ENCODE measurements at places on chromosomes 7 and 10.

DNA sequence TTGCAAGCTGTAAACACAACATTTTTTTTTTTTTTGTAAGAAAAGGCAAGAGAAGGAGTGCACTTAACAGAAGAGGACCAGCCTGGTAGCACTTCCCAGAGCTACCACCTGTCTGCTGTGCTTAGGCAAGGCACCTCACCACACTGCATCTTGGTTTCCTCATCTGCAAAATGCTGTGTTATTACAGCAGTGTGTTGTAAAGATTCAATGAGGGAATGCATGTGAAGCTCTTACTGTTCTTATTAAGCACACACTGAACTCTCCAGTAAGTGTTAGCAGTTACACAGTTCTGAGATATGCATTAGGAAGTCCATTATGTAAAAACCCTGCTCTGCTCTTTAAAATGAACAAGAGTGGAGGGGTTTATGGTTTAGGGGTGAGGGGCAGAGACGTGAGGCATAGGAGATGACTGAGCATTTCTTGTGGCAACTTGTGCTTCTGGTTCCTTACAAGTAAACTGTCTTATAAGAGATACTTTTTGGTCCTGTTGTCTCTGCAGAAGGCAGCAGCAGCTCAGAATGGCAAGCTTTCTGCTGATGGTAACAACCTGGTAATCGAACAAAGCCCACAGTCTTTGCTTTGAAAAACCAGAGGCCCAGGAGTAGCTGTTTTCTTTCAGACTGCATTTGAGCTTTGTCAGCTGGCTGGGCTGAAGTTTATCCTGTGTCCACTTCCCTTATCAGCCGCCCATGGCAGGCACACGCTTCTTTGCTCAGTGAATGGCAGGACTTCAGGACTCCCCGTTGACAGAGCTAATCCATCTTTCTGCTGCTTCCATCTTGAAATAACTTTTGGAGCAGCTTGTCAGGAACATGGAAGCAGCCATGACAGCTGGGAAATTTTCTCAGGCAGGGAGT is 98.8 kb upstream of the BMPER start:
- no peak for DNase-seq

DNA sequence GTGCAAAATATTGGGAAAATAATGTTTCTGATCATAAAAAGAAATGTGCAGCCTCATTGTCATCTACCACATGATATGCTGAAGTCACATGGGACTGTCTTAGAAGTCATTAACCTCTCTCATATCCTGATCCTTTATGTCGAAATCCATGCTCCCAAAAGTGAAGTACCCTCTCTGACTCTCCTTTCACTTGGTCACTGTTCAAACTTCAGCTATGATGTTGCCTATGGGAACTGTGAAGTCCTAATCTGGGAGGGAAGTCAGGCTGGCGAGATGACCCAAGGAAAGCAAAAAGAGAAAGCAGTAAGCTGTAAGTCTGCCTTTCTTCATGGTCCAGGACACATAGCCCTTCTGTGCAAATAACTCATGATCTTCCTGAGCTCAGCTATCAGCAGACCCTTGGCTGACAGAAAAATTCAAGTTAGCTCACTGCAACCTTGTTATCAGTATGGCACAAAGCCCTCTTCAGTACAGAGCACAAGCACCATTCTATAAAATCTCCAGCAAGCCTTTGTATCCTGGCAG is 29.5 kb downstream of the WASL start:
- DNase-seq = no peak

DNA sequence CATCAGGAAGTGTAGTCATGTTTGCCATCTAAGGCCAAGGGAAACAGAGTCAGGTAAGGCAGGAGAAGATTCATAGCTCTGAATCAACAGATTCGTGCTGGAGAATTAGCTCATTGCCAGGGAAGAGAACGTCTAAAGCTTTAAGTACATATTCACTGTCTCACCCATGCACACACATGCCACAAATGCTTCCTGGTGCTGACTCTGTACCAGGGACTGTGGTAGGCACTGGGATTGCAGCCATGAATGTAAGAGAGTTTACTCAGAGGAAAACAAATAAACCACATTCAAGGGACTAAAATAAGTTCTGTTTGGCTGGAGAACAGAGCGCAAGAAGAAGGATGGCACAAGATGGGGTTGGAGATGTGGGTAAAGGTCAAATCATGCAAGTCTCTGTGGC is 89.8 kb upstream of the HPS1 start:
- DNase-seq = no peak

- DNase-seq = no peak
These were observed 45.1 kb downstream of the ZNF503 start for GRCh38 chr10:75356484-75356883.

DNA sequence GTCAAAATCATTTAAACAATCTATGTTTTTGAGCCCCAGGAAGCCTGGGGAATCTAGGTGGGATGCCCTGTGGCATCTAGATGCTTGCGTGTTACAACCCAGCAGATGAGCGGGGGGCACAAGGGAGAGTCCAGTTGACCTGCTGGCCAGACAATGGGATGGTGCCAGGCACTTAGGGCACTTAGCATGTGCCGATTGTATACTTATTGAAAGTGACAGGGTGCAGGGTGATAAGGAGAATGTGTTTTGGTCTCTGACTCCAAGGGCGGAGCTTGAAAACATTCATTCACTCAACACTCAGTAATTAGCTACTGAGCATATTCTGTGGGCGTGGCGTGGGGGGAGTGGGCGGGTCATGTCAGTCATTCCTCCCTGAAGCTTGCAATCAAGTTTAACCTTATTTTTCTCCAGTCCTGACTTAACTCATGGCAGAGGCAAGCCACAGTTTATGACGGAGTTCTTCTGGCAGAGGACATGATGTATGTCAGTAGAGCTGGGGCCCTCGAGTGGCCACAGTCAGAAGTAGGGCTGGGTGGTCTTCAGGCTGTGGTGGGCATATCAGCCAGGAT is 115.1 kb downstream of the PRKCQ start:
- DNase-seq = no peak

DNA sequence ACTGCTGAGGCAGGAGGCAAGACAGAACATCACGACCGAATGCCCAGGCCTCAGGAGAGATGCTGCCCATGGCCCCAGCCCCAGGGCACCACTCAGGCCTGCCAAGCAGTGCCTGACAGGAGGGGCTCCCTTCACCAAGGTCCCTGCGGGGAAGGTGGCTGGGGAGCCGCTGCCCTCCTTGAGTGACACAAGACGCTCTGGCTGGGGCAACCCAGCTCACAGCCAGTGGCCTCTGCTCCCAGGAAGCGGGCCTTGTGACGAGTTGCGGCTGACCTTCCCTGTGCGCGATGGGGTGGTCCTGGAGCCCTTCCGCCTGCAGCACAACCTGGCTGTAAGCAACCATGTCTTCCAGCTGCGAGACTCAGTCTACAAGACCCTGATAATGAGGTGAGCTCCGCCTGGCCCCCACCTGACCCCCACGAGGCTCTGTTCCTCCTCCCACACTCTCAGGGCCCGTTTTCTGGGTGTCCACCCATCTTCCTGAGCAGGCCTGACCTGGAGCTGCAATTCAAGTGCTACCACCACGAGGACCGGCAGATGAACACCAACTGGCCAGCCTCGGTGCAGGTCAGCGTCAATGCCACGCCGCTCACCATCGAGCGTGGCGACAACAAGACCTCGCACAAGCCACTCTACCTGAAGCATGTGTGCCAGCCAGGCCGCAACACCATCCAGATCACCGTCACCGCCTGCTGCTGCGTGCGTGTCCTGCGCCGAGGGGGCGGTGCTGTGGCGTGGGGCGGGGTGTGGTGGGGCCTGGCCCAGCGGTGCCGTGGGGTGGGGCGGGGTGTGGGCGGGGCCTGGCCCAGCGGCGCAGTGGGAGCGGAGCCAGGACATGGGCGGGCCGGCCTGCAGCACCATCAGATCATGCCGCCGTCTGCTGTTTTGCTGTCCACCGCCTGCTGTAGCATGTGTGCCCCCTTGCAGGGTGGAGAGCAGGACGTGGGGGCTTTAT is 12.8 kb downstream of the ZMIZ2 start:
- no peak for DNase-seq

DNA sequence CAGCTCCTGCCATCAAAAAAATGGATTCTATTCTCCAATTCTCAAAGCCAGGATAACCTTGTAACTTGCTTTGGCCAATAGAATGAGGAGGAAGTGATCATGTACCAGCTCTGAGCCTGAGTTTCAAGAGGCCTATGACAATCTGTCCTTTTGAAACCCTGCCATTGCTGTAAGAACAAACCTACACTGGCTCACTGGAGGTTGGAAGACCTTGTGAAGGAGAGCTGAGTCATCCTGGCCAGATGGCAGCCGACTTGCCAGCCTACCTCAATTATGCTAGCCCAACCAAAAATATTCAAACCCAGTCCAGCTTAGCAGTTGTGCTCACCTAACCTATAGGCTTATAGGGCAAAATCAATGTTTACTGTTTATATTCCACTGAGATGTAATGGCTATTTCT is 93.0 kb downstream of the HGF start:
- no peak for DNase-seq

DNA sequence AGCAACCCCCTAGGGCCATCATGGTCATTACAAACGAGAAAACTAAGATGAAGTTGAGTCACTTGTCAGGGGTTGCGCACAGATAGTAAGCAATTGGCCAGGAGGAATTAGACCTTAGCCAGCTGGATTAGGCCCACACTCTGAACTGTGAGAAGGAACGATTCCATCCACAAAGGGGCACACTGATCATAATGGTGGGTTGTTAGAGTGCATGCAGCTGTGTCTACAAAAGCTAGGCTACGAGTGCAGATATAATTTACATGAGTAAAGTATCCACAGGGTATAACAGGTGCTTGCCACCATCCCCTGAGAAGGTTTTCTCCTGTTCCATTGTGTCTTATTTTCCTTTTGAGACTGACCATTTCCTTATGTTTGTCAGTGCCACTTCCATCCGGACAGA is 16.6 kb upstream of the FAM170B start:
- DNase-seq = no peak

GRCh38 chr7:67505449-67505848 is 508.8 kb downstream of the TYW1 start:
- DNase-seq = no peak

DNA sequence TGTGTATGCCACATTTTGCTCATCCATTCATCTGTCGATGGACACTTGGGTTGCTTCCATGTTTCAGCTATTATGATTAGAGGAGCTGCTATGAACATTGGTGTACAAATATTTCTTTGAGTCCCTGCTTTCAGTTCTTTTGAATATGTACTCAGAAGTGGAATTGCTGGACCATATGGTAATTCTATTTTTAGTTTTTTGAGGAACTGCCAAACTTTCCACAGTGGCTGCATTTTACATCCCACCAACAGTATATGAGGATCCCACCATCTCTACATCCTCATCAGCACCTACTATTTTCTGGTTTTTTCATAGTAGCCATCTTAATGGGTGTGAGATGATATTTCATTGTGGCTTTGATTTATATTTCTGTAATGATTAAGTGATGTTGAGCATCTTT is 44.7 kb upstream of the ZMIZ2 start:
- DNase-seq = no peak

- no peak for DNase-seq
These were observed 232.2 kb upstream of the BMPER start for GRCh38 chr7:33673029-33673700.

DNA sequence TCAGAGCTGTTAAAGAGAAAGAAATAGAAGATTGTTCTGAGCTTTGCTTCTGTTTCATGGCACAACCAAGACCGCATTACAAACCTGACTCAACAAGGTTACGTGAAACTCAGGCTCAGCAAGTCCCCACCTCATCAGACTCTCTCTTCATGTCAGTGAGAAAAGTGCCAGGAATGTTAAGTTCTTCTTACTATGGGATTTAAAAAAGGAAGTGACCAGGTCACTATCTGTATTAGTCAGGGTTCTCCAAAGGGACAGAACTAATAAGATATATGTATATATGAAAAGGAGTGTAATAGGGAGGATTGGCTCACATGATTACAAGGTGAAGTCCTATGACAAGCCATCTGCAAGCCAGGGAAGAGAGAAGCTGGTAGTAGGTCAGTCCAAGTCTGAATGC is 25.4 kb upstream of the PAPSS2 start:
- no peak for DNase-seq

DNA sequence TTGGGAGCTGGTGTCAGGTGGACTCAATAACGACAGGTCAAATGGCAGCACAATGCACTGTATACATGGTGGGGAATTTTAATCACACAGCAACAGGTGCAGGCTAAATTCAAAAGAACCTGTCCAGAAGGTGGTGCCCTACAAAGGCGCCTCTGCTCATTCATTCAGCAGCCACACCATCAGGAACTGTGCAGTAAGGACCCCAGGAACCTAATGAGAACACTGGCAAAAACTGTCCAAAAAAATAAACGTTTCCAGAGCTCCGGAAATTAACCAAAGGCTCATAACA is 21.9 kb upstream of the CRYGN start:
- DNase-seq = no peak

GRCh38 chr10:3720228-3721019 is 64.6 kb downstream of the KLF6 start:
- DNase-seq = no peak

GRCh38 chr10:52481986-52482555 is 168.0 kb downstream of the DKK1 start:
- peak; percentile 39 for DNase-seq

GRCh38 chr7:111871283-111871682 is 309.0 kb upstream of the IMMP2L start:
- DNase-seq = no peak

- DNase-seq = no peak
These were observed 10.8 kb downstream of the LMOD2 start for GRCh38 chr7:123666492-123666891.

DNA sequence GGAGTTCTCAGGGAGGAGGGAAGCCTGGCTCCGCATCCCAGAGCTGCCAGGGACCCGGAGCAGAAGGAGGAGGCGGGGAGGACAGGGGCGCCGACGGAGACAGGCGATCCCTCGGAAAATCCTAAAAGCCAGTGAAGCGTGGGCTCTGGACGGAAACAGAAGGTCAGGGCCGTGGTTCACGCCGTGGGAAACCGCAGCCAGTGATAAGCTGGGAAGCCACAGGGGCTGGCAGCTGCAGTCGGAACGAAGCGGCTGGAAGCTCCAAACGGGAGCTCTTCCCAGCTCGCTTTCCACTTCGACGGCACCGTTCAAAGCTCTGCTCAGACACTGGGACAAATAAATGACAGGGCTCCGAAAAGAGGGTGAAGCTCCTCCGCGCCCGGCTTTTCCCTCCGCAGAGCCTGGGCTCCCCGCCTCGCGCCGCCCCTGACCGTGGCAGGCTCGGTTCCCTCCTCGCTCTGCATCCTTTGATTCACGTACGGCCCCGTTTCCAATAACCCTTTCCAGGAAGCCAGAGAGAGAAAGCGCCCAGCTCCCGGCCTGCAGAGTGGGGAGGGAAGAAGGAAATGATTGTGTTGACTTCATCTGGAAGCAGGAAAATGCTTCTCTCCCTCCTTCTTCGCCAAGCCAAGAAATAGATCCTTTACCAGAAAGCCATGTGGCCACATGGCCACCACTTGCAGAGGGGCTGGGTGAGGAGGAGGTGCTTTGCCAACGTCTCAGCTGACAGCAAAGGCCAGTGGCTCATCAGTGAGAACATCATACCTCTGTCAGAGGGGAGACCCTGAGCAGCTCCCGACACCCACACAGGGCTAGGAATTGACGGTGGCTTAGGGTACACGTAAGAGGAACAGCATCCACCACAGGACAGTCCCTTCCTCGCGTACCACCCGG is 57.4 kb downstream of the ADRB1 start:
- peak; percentile 84 for DNase-seq

DNA sequence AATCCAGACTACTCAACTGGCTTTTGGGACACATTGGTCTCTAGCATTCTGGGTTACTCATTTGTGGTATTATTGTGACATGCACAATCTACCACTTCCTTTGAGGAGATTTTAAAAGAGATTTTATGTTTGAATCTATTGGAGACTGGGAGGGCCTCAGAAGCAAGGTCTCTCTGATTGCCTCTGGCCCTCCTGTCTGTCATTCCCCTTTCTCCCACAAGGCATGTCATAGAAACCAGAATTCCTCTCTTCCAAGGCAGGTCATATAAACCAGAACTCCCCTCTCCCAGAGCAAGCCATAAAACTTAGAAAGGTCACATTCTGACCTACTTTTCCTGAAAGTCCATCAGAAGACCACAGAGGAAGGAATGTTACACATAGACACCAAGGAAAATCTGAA is 777.7 kb downstream of the PHTF2 start:
- DNase-seq = no peak

Measured in retina (tissue), 1 donor.